ENCODE measurements at places on chromosomes 3 and 15.
A peak's percentile ranks its signal among the peaks of the same experiment; 100 is the strongest.

DNA sequence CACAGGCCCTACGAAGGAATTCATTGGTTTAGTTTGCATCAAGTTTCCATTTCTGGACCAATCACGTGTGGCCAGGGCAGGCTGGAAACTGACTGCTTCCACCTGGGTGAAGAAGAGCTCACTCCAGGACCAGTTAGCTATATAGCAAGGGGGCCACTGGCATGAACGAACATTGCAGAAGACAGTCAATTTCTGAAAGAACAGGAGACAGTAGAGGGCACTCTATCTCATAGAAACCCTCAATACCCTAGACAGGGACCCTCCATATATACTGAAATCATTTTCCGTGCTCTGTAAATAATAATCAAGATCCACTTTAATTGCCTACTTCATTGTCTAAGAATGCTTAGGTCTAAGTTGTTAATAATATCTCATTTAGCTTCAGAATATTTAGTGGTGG lies 215.6 kb downstream of the CADPS start:
- no peak for DNase-seq

GRCh38 chr3:157046520-157046919 lies 113.4 kb downstream of the CCNL1 start:
- no peak for DNase-seq

GRCh38 chr3:179016979-179017670 lies 54.5 kb downstream of the ZMAT3 start:
- DNase-seq: no peak

- DNase-seq: peak; percentile 65
These were observed 37.0 kb upstream of the CDCP1 start for GRCh38 chr3:45182915-45183871.

DNA sequence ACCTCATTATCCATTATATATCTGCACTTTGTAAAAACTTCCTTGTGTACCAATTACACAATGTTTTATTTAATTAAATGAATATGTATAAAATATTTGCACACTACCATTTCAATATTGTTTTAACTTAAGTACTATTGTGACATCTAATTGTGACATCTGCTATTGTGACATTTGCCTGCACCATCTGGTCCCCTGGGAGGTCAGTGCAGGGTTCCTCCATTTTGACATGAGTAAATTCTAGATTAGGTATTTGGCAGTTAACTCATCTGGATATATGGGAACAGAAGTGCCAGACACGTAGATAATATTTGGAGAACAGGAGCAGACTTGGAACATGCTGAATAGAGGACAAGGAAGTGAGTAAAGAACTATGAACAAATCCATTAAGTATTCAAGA lies 332.1 kb downstream of the VGLL3 start:
- no peak for DNase-seq

GRCh38 chr3:187750006-187750512 lies 4.8 kb upstream of the BCL6 start:
- no peak for DNase-seq

DNA sequence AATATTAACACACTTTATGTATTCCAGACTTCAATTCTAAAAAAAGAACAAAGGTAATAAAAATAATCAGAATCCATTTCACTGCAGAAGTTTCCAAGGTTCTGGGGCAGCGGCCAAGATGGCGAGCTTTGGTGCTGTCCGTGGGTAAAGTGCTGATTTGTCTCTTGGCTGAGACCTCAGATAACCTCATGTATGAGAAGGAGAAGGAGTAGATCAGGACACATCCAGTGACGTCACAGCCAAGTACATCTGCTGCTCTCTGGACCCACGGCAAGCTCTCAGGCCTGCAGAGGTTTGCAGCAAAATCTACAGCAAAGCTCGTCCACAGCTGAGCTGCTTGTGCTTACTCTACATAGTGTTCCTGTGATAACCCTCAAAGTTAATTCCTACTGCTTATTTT lies 165.7 kb downstream of the MAGI1 start:
- no peak for DNase-seq

- DNase-seq: no peak
These were observed 497 bp upstream of the RPLP1 start for GRCh38 chr15:69451951-69452691.

DNA sequence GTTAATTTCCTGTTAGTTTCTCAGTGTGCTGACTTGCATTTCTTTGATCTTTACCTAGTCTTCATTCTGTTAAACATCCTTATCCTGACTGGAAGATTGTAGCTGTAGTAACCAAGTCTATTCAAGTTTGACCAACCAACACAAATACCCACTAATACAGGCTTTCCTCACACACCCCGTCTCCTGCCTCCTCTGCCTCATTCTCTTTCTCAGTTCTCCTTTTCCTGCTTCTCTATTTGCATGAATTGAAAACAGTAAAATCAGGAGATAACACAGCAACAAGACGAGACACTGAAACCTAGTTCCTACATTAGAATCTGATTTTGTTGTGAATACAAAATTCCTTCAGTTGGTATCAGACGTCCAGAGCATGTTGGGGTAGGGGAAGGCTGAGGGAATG lies 116.9 kb upstream of the ARPP21 start:
- no peak for DNase-seq

- no peak for DNase-seq
These were observed 67.4 kb downstream of the LRIG1 start for GRCh38 chr3:66433522-66433782.

- DNase-seq: peak; percentile 74
These were observed 5.8 kb downstream of the RBMS3 start for GRCh38 chr3:29286478-29287240.

DNA sequence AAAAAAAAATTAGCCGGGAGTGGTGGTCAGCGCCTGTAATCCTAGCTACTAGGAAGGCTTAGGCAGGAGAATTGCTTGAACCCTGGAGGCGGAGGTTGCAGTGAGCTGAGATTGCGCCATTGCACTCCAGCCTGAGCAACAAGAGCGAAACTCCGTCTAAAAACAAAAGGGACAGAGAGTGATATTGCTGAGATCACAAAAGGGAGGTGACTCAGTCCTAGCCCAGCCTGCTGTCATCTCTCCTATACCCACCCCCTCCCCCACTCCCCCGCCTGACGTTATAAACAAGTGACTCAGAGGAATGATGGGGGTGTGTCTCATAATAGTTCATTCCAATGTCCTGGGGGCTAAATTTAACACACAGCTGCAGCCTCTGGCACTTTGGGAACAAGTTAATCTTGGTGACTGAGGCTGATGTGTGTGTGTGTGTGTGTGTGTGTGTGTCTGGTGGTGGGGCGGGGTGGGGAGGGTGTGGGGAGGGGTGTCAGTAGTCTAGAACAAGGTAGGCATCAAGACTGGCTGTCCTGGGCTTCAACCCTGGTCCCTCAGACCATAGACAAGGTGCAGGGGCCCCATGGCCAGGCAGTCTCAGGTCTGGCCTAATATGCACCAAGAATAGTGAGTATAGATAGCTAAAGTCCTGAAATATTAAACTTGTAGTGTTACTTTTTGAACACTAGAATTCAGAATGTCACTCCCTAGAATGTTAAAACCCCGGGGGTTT lies 1.3 kb upstream of the KLHL40 start:
- DNase-seq: peak; percentile 83

- no peak for DNase-seq
These were observed 355.6 kb upstream of the THRB start for GRCh38 chr3:24850245-24850644.

- DNase-seq: no peak
These were observed 283.1 kb upstream of the UBE2E2 start for GRCh38 chr3:22920006-22920405.

DNA sequence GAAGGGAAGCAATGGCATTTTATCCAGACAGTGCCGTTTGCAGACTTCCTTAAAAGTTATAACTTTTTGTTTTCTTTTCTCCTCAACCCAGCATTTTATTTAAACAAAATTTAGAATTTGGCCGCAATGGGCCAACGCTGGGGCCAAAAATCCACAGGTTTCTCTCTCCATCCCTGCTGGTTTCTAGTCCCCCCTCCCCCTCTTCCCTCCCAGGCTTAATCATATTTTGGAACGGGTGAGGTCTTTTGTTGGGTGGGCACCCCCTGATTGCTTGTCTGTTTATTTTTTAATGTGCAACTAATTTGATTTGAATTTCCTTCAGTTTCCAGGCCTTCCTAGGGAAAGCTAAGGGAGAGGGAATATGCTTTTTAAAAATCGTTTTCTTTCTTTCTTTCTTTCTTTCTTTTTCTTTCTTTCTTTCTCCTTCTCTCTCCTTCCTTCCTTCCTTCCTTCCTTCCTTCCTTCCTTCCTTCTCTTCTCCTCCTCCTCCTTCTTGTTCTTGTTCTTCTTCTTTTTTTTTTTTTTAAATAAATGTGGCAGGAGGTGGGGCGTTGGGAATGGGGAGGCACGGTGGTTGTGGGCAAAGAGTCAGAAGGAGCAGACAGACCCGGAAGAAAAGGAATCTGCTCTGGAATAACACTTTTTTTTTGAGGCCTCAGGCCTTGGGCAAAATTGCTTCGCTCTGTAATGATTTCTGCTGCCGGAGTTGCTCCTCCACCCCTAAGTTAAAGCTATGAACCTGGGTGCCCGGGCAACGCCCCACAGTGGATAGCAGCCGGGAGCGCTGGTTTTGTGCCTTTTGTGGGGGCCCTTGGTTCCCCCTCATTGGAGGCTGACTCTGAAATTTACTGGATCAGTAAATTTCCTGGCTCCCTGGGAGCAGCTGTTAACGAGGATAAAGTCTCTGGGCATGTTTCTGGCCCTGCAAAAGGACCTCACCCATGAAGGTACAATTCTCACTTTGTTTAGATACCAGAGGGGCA lies 1.9 kb downstream of the FNDC3B start:
- DNase-seq: peak; percentile 38

DNA sequence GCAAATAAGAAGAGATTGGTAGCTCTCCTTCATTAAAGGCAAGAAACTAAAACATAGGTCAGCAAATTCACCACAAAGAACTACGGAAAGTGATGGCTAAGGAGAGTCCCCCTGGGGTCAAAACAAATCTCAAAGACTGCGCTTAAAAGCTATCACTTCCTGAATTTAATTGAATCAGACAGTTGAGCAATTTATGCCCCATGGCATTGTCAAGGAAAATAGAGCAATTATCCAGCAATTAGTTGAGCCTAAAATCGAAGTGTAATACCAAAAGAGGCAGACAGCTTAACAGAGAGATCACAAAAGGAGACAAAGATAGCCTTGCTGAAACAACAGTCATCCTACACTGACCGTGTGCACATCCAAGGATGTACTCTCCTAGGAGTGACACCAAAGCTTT lies 74.4 kb upstream of the SCN10A start:
- no peak for DNase-seq

GRCh38 chr3:149967086-149967685 lies 3.5 kb downstream of the PFN2 start:
- DNase-seq: peak; percentile 52

- DNase-seq: peak; percentile 100
These were observed 19.7 kb downstream of the TMEM43 start for GRCh38 chr3:14144423-14145075.

DNA sequence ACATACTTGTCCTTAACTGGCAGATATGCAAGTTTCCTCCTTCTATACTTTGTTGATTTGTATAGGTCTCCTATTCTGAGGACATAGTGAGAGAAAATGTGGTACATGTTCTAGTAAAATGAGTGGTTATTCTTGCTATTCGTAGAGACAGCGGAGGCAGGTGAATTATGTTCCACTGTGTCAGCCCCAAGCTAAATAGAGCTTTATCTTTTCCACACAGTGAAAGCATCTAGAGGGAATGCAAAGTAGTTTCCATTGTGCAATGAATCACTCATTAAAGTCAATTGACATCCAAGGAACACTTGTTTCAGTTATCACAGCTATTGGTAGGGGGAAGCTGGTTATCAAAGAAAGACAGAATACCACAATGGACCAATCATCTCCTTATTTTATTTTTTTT lies 262.4 kb downstream of the NLGN1 start:
- DNase-seq: no peak

GRCh38 chr3:65291448-65292125 lies 603.8 kb upstream of the ADAMTS9 start:
- DNase-seq: no peak

- DNase-seq: no peak
These were observed 95.4 kb downstream of the PCSK6 start for GRCh38 chr15:101394056-101394630.

- DNase-seq: no peak
These were observed 21.5 kb upstream of the MTHFS start for GRCh38 chr15:79918278-79918677.

GRCh38 chr3:33364531-33365128 lies 75.6 kb downstream of the UBP1 start:
- DNase-seq: no peak

DNA sequence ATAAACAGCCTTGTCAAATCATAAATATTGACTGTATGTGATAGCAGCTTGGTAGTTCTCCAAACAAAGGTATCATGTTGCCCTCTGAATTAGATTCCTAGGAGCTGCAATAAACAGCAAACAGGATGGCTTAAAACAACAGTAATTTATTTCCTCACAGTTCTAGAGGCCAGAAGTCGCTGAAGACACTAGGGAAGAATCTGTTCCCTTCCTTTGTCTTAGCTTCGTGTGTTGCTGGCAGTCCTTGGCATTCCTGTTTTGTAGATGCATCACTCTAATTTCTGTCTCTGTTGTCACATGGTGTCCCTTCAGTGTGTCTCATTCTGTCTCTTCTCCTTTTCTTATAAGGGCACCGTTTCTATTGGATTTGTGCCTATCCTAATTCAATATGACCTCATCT lies 679.3 kb downstream of the OTOL1 start:
- DNase-seq: no peak

DNA sequence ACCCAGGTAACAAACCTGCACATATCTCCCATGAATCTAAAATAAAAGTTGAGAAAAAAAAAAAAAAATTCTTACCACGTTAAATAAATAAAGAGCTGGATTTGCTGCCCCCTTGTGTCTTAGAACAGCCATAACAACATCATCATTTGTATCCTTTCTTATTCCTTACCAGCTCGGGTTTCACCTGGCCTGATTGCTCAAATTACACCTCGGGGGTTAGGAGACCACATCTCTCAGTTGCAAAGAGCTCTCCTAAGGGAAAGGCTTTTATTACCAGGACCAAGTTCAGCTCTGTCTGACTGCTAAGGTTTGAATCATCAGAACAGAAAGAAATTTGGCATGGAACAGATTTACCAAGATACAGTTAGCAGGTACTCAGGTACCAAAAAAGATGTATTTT lies 25.8 kb upstream of the RPL39L start:
- DNase-seq: peak; percentile 43

- DNase-seq: no peak
These were observed 40.6 kb upstream of the BCL2A1 start for GRCh38 chr15:80011596-80011995.

- peak; percentile 40 for DNase-seq
These were observed 42.0 kb downstream of the PML start for GRCh38 chr15:74036271-74037170.

- no peak for DNase-seq
These were observed 87.1 kb downstream of the LPP start for GRCh38 chr3:188241072-188241471.

GRCh38 chr3:36736301-36736700 lies 28.1 kb downstream of the DCLK3 start:
- DNase-seq: no peak

- DNase-seq: no peak
These were observed 448.0 kb downstream of the FOXP1 start for GRCh38 chr3:71135373-71136088.

- DNase-seq: no peak
These were observed 67.2 kb downstream of the HMG20A start for GRCh38 chr15:77487888-77488287.

All from fibroblast of the conjunctiva (primary cell).